ENCODE measurements at places on chromosomes 13 and 19. TPM values are rescaled to one million over a fixed set of nuclear protein-coding genes. Genes with fewer than 3 reads are reported as not detected.

The ZNF442 gene
- total RNA-seq = not detected

The CKAP2 gene
- total RNA-seq = 51.4 TPM

The ELSPBP1 gene
- not detected for total RNA-seq

The FGF21 gene
- 0.78 TPM for total RNA-seq

- DNase-seq = no peak
- no peaks in the 10 kb centered on the region for H3K4me1 ChIP-seq
- no peak overlapping the region for H3K4me3 ChIP-seq
- peaks cover 28% of the 10 kb centered on the region for H3K27me3 ChIP-seq
- H3K36me3 ChIP-seq = no peaks in the 10 kb centered on the region
These were observed 12.9 kb downstream of the CCDC70 start for GRCh38 chr13:51874651-51875050.

DNA sequence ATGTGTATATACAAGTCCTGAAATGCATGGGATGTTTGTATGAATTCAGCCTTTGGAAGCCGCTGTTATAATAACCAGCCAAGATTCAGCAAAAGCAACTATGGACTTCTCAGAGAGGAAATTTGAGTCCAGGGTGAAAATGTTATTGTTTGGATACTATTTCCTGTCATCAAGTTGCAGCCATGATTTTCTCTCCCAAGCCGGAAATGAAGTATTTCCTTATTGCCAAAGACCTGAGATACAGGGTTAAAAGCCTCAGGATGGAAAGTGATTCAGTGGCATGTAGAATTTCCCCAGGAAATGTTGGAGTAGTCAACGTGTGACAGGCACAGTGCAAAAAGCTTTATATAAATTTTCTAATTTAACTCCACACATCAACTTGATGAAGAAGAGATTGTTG, 133.9 kb downstream of the IRS2 start:
- H3K36me3 ChIP-seq = no peaks in the 10 kb centered on the region
- DNase-seq = no peak
- H3K4me3 ChIP-seq = no peak overlapping the region

DNA sequence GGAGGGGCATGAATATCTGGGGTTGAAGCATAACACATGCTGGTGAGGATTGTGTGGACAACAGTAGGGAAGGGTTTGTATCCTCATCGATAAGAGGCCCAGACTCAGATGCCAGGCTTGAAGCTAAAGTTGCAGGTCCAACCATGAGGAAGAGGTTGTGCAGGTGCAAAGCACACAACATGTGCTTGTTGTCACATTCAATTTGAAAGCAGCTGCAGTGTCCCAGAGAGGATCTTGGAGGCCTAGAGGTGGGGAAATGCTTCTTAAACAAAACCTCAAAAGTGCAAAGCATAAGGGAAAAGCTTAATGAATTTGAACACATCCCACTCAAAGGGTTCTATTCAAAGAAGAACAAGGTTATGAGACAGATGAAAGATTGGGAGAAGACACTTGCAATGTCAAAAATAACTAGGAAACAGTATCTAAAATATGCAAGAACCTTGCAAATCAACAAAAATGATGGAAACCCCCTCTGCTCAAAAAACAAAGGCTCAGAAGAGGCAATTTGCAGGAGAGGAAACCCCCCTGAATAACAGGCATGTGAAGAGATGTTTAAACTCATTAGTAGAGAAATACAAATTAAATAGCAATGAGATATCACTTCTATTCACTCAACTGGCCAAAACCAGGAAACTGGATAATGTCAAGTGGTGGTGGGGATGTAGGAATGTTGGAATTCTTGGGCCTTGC, 187.1 kb downstream of the KATNAL1 start:
- no peak overlapping the region for H3K4me3 ChIP-seq
- DNase-seq = no peak
- no peaks in the 10 kb centered on the region for H3K27me3 ChIP-seq
- no peak overlapping the region for H3K27ac ChIP-seq

DNA sequence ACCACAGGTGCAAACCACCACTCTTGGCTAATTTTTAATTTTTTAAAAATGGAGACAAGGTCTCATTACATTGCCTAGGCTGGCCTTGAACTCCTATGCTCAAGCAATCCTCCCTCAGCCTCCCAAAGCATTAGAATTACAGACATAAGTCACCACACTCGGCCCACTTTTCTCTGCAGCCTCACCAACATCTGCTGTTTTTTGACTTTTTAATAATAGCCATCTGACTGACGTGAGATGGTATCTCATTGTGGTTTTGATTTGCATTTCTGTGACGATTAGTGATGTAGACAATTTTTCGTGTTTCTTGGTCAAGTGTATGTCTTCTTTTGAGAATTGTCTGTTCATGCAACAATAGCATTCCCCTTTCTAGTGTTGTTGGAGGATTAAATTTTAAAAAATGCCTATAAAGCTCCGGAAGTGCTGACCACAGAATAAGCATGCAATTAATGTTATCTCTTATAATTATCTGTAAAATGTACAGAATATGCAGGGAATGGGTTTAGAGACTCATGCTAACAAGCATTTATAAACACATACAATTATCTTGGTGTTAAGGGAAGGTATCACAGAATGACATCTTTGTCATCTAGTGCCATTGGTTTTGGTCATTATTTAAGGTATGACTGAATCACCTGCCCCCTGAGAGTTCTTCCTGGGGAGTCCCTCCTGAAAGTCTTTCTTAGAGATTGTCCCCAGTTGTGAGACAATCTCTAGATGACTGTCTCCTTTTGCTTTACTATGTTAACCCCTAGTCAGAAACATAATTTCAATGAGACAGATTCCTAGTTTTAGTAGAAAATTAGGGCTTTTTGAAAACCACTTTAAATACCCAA, 118.5 kb upstream of the SERTM1 start:
- no peak overlapping the region for H3K27ac ChIP-seq
- no peaks in the 10 kb centered on the region for H3K36me3 ChIP-seq
- no peaks in the 10 kb centered on the region for H3K27me3 ChIP-seq
- H3K4me3 ChIP-seq = no peak overlapping the region
- no peak for DNase-seq
- H3K4me1 ChIP-seq = no peaks in the 10 kb centered on the region

DNA sequence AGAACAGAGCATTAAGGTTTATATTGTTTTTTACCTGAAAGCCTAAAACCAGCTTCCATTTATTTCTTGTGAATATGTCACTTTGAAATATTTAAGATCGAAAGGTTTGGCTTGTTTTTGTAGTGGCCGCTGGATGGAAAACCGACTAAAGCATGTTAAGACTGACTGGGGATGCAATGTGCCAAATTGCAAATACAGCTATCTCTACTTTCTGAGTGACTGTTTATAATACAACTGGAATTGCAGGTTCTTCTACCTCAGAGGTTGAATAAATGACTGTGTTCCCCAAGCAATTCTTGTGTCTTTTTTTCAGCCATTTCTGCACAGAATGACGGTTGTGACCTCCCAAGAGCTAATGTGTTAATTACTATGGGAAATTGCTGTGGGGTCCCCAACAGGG, 50.0 kb upstream of the TMTC4 start:
- H3K36me3 ChIP-seq = no peaks in the 10 kb centered on the region
- H3K27ac ChIP-seq = no peak overlapping the region
- no peak overlapping the region for H3K4me3 ChIP-seq

Data from PC-9 (cell line).